Neural progenitor cell (in vitro differentiated cells): ENCODE measurements at places on chromosomes 1 and 21. TPM values are rescaled to one million over a fixed set of nuclear protein-coding genes. Genes with fewer than 3 reads are reported as not detected.
A peak's percentile ranks its signal among the peaks of the same experiment; 100 is the strongest.

Gene CYP4A22
- not detected in 2 replicates for total RNA-seq

DNA sequence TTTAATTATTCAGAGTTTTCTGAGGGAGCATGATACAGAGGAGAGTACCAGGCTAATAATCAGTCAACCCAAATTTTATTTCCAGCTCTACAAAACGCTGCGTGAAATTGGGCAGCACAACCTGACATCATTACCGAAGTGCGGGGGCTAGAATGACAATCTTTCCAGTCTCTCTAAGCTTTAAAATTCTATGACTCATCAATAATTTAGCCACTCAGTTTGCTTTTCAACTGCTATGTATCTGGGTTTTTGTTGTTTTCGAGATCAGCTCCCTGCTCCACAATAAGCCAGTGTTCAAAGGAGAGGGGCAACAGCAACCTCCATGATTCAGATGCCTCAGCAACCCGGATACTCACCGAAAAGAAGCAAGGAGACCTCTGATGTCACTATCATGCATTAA lies 13.9 kb downstream of the SORT1 start:
- H3K36me3 ChIP-seq: no peaks in the 10 kb centered on the region
- DNase-seq: no peak
- H3K27me3 ChIP-seq: no peaks in the 10 kb centered on the region
- peak overlapping the region; percentile 73 for H3K27ac ChIP-seq

Gene SNRNP40
- total RNA-seq: 163 and 179 TPM in 2 replicates

DNA sequence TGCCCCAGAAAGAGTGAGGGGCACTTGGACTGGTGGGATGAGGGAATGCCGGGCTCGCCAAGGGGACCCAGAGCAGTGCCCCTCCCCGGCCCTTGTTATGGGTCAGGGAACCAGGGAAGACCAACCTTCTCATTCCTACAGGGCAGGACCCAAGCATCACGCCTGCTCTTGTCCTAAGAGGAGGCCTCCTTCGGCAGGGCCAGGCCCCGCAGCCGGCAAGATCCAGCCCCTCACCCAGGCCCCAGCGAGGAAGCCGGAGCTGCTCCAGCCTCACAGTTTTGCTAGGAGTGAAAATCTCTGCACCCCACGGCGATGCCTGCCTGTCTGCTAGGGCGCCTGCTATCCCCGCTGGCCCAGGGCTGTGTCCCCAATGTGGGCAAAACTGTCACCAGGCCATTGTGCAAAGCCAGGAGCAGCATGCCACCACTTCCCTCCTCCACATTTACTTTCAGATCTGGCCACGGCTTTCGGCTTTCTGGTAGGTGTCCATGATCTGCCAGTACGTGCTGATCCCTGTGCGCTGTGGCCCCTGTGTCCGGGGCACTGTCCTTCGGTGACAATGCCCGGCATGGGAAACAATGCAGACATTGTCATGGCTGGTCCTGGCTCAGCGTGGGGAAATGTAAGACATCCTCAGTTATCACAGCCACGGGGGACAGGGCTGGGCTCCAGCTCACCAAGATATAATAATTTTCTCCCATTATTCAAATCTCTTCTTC lies 9.6 kb downstream of the ACTRT2 start:
- no peak overlapping the region for H3K4me3 ChIP-seq
- H3K4me1 ChIP-seq: no peaks in the 10 kb centered on the region
- no peak for DNase-seq
- no peak overlapping the region for H3K27ac ChIP-seq

DNA sequence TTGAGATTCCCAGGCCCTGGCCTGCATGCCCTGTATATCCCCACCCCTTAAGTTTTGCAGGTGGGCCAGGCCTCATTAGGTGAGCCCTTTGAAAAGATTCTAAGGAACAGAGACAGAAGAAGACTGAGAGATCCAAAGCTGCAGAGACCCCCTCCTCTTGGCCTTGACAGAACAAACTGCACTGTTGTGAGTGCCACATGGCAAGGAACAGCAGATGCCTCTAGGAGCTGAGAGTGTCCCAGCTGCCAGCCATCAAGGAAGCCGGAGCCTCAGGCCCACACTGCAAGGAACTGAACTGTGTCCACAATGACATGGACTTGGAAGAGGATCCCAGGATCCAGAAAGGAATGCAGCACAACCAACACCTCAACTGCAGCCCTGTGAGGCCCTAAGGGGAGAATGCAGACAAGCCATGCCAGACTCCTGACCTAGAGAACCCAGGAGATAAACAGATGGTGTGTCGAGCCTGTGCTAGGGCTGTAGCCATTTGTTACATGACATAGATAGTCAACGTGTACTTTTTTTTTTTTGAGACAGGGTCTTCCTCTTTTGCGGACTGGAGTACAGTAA lies 182.7 kb downstream of the AJAP1 start:
- DNase-seq: no peak
- no peak overlapping the region for H3K27ac ChIP-seq
- H3K4me1 ChIP-seq: no peaks in the 10 kb centered on the region
- no peaks in the 10 kb centered on the region for H3K27me3 ChIP-seq
- H3K4me3 ChIP-seq: no peak overlapping the region

DNA sequence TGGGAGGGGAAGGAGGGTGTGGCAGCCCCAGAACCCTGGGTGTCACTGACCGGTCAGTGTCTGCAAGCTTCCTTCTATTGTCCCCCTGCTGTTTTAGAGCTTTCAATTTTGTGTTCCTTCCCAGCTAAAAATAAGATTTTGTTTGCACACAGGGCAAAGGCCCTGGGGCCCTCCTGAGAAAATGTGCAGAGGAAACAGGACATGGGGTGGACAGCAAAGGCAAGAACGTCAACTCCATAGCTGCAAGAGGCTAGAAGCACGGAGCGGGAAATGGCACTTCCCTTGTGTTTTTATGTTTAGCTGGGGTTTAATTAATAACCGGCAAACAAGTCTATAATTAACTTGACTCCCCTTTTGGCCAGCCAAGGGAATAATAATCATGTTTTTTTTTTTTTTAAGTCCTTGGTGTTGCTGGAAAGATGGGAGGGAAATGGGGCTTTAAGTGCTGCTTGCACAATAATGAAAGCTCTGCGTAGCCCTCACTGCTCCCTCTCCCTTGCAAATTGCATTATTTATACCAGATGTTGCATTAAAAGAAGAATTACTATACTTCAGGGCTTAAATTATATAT lies 261.4 kb upstream of the USP24 start:
- no peaks in the 10 kb centered on the region for H3K27me3 ChIP-seq
- H3K36me3 ChIP-seq: no peaks in the 10 kb centered on the region
- H3K4me1 ChIP-seq: peaks cover 6% of the 10 kb centered on the region
- H3K4me3 ChIP-seq: no peak overlapping the region

GRCh38 chr1:209375671-209376365 lies 207.7 kb upstream of the CAMK1G start:
- H3K36me3 ChIP-seq: no peaks in the 10 kb centered on the region
- no peak overlapping the region for H3K4me3 ChIP-seq
- H3K27me3 ChIP-seq: no peaks in the 10 kb centered on the region
- H3K27ac ChIP-seq: no peak overlapping the region
- peaks cover 25% of the 10 kb centered on the region for H3K4me1 ChIP-seq

DNA sequence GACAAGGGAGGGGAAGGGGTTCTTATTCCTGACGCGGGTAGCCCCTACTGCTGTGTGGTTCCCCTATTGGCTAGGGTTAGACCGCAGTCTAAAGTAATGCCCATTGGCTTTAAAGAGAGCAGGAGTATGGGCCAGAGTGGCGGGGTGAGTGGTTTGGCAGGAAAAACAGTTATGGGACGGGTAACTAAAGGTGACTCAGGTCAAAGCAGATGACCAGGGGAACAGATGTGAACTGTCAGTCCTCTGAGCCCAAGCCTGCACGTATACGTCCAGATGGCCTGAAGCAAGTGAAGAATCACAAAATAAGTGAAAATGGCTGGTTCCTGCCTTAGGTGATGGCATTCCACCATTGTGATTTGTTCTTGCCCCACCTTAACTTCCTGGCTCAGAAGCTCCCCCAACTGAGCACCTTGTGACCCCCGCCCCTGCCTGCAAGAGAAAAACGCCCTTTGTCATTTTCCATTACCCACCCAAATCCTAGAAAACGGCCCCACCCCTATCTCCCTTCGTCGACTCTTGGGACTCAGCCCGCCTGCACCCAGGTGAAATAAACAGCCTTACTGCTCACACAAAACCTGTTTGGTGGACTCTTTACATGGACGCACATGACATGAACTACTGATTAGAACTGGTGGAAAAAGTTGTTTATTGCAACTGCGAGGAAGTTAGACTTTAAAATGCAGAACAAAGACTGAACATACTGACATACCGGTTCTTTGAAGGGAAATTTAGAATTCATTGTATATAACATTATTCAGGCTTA lies 758 bp upstream of the ATAD3B start:
- peak; percentile 29 for DNase-seq
- peaks cover 6% of the 10 kb centered on the region for H3K4me1 ChIP-seq
- no peaks in the 10 kb centered on the region for H3K36me3 ChIP-seq
- H3K27ac ChIP-seq: peak overlapping the region; percentile 4

GRCh38 chr1:185473186-185473585 lies 156.1 kb upstream of the IVNS1ABP start:
- no peak overlapping the region for H3K4me3 ChIP-seq
- H3K36me3 ChIP-seq: no peaks in the 10 kb centered on the region
- no peaks in the 10 kb centered on the region for H3K4me1 ChIP-seq
- no peak overlapping the region for H3K27ac ChIP-seq

DNA sequence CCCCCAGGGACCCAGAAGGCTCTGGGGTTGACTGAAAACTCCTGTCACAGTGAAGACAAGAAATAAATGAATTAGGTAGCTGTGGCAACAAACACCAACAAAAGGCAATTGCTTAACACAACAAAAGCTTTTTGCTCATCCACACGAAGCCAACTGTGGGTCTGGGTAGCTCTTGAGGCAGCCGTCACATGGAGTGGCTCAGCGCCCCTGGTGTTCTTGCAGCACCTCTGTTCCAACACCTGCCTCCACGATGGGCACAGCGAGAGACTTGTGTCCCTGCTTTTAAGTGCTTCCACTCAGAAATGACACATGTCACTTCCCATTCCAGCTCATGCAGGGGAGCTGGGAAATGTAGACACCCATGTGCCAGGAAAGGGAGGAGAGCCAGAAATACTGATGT lies 364.5 kb upstream of the DUSP10 start:
- H3K36me3 ChIP-seq: no peaks in the 10 kb centered on the region
- no peak overlapping the region for H3K27ac ChIP-seq
- no peak overlapping the region for H3K4me3 ChIP-seq
- no peak for DNase-seq
- H3K4me1 ChIP-seq: peaks cover 17% of the 10 kb centered on the region

DNA sequence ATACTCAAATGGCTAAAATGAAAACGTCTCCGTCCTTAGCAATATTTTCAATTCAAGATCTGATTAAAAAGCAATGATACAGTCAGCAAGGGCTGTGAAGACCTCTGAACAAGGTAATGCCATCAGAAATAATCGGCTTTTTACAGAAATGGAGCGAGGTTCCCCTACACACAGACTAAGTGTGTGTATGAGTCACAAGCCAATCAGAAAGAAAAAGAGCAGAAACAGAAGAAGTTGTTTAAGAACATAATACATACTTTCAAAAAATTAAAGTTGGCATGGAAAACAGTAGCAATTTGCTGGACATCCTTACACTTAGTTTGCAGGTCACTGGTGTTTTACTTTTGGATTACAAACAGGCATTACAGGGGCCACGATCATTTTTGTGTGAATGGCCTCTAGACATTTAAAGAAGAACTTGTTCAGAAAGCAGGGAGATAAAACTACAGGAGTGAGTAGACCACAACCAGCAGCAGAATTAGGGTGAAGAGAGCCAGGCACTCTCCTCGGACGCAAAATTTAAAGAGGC lies 350.0 kb upstream of the RUNX1 start:
- no peaks in the 10 kb centered on the region for H3K4me1 ChIP-seq
- no peak for DNase-seq
- H3K27me3 ChIP-seq: no peaks in the 10 kb centered on the region
- no peak overlapping the region for H3K4me3 ChIP-seq
- H3K27ac ChIP-seq: no peak overlapping the region

DNA sequence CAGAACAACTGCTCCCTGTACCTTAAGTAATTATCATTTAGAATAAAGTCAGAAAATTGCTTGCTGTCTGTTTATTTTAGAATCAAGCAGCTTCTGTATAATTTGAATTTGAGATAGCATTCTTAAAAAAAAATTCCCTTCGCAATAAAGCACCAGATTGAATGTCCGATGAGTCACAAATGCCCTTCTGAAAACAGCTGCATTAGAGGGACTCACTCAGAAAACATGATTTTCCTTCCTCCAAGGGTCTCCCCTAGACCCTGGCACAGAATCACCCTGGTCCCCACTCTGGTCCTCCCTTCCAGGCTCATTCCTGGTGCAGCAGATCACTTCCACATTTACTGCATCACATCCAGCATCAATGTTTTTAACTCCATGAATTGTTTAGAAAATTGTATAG lies 471.1 kb upstream of the VAMP3 start:
- H3K27me3 ChIP-seq: no peaks in the 10 kb centered on the region
- H3K27ac ChIP-seq: no peak overlapping the region
- no peak for DNase-seq
- peaks cover 24% of the 10 kb centered on the region for H3K4me1 ChIP-seq
- H3K36me3 ChIP-seq: no peaks in the 10 kb centered on the region
